ENCODE measurements at places on chromosomes 3 and 15. TPM values are rescaled to one million over a fixed set of nuclear protein-coding genes. Genes with fewer than 3 reads are reported as not detected.

Gene NOX5
- 0.33 TPM for total RNA-seq

Gene C3orf62
- 1.5 TPM for total RNA-seq

Gene CACNA2D2
- total RNA-seq = under 0.01 TPM

Gene TRNT1
- total RNA-seq = 27.5 TPM

Gene COL7A1
- 36.7 TPM for total RNA-seq

Gene PRTG
- 4.0 TPM for total RNA-seq

All from fibroblast of lung (primary cell).